Stimulated activated CD4-positive, alpha-beta T cell treated with anti-CD3 and anti-CD28 coated beads, Interleukin-12 subunit alpha, Interleukin-12 subunit beta, amount 100 ng/mL, for 24 hours (primary cell): ENCODE measurements at places on chromosomes 4 and X.

- DNase-seq = no peak
These were observed 38.9 kb downstream of the PAGE2 start for GRCh38 chrX:55127692-55128091.

GRCh38 chr4:146098397-146098796, 77.1 kb upstream of the LSM6 start:
- DNase-seq = no peak

GRCh38 chr4:161419822-161420221, 744.0 kb downstream of the FSTL5 start:
- no peak for DNase-seq

DNA sequence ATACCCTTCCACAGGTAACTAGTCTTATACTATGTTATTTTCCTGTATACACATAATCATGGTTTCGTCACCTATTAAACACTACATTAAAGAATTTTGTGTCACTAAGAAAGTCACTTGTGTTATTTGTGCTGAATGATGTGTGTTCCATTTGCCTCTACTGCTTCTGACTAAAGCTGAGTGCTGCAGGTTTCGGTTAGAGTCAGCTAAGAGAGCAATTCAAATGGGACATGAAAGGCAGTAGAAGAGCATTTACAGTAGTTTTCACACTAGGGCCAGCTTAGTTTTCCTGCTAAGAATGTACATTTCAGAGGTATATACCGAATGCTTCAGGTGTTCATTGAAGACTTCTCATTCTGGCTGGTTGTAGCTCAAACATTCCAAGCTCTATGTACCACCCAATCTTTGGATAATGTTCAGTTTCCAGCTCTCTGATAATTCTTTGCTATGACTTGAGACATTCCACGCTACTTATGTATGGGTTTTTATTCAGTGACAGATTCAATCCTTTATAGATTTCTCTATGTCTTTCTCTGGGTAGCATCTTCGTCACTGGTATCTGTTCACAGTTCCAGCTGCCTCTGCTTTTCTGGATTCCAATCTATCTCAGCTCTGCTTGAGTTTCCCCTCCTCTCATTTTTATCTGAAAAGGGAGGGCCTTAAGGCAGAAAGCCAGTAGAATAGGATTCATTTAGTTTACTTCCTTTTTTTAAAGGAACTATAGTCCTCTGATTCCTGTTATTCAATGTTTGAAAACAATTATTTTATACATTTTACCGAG, 164.4 kb downstream of the CXXC4 start:
- DNase-seq = no peak

DNA sequence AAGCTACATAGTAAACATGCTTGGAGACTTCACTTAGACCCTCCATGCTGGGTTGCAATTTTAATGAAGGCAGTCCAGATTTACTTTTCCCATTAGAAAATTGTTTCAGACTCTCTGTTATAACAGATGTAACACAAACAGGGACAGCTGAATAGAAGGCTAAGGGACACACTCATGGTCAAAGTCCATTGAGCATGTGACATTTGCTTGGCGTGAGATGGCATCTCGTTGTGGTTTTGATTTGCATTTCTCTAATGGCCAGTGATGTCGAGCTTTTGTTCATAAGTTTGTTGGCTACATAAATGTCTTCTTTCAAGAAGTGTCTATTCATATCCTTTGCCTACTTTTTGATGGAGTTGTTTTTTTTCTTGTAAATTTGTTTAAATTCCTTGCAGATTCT, 358.2 kb upstream of the CLNK start:
- no peak for DNase-seq

- DNase-seq = no peak
These were observed 4.0 kb downstream of the LDB2 start for GRCh38 chr4:16894406-16894805.

DNA sequence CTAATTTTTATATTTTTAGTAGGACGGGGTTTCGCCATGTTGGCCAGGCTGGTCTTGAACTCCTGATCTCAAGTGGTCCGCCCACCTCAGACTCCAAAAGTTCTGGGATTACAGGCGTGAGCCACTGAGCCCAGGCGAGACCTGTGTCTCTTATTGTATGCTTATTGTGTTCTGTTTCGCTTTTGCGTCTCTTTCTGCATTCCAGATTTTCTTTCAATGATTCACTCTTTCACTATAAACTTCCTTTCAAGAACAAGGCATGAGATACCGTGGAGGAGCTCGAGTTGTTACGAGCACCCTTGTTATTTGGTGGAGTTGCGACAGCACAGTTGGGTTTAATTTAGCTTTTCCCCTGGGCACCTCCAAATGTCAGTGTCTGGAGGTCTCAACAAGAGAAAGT, 366.7 kb upstream of the FAT1 start:
- no peak for DNase-seq

- DNase-seq = no peak
These were observed 426 bp upstream of the C4orf51 start for GRCh38 chr4:145679520-145679919.

DNA sequence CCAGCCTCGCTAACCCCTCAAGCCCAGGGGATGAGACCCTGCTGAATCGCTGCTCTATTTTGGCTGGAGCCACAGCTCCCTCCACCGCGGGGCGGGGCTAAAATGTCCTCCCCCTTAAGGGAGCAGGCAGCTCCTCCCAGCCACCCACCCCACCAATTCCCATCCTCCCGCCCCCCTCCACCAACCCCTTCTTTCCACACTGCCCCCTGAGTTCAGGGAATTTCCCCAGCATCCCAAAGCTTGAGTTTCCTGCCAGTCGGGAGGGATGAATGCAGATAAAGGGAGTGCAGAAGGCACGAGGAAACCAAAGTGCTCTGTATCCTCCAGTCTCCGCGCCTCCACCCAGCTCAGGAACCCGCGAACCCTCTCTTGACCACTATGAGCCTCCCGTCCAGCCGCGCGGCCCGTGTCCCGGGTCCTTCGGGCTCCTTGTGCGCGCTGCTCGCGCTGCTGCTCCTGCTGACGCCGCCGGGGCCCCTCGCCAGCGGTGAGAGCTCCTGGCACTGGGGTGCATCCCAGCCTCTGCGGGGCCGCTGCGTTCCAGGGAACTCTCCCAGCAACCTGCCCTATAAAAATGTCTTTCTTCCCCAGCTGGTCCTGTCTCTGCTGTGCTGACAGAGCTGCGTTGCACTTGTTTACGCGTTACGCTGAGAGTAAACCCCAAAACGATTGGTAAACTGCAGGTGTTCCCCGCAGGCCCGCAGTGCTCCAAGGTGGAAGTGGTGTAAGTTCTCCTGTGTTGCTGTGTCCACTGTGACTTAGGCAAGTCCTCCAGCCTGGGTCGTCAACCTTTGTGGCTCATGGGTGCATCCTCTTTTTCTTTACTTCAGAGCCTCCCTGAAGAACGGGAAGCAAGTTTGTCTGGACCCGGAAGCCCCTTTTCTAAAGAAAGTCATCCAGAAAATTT, at the start of gene CXCL6:
Gene CXCL6 (plus strand): TSS at position 306 of the 907 bp plus-strand sequence. CDS start 73 bp downstream, at position 379.
- no peak for DNase-seq

DNA sequence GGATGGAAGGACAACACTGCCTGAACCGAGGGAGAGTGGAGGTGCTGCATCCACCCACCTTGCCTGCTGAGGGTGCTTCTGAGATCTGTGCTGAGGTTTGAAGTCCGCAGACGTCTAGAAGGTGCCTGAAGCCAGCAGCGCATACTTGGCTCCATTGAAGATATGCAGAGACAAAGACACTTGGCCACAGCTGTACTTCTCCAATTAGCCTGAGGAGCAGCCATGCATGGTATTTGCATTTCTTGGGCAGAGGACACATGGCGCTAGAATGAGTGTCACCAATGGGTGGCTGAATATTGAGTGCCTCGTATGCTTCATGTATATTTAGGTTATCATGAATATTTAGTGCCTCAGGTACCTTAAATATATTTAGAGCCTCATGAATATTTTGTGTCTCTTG, 128.7 kb upstream of the ATP6AP2 start:
- no peak for DNase-seq
